ENCODE measurements at places on chromosomes 13 and 19.

DNA sequence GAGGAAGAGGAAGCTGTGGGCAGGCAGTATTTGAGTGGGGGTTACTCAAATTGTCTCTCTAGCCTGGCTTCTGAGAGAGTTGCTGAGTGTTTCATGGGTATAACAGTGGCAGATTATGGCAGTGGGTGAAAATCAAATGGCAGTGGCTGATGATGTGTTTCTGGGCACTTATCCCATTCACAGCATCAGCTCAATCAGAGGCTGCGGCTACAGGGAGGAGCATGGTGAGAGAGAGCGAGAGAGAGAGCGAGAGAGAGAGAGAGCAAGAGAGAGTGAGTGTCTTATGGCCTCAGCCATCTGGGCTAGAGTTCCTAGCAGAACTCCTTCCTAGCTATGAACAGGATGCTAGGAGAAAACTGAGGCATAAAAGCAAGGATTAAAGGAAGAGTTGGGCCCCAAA lies 178.9 kb downstream of the OLFM4 start:
- DNase-seq = no peak

DNA sequence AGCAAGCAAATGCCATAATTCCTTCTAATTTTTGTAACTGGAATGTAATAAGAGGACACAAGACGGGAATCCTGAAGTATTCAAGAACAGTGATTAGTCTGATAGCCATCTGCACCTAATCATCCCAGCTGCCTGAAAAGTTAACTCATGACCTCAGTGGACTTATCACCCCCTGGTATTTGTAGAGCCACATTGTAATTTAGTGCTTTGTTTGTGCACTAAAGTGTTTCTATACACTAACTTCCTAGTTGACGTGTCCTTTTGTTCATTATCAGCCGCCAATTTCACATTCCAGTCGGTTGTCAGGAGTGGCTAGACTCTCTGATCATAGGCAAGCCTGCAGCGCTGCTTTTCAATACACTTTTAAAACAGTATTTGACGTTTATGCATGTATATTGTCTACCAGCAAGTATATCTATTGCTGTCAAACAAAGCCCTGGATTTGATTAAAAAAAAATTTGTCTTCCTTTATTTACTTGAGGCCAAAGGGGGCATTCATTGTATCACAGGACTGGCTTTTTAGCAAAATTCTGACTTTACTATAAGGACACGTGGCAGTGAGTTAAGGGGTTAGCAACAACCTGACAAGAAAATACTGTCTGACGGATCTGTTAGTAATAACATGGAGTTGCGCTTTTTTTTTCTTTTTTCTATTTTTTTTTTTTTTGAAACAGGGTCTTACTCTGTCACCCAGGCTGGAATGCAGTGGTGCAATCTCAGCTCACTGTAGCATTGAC lies 10.4 kb upstream of the SOX21 start:
- DNase-seq = no peak

DNA sequence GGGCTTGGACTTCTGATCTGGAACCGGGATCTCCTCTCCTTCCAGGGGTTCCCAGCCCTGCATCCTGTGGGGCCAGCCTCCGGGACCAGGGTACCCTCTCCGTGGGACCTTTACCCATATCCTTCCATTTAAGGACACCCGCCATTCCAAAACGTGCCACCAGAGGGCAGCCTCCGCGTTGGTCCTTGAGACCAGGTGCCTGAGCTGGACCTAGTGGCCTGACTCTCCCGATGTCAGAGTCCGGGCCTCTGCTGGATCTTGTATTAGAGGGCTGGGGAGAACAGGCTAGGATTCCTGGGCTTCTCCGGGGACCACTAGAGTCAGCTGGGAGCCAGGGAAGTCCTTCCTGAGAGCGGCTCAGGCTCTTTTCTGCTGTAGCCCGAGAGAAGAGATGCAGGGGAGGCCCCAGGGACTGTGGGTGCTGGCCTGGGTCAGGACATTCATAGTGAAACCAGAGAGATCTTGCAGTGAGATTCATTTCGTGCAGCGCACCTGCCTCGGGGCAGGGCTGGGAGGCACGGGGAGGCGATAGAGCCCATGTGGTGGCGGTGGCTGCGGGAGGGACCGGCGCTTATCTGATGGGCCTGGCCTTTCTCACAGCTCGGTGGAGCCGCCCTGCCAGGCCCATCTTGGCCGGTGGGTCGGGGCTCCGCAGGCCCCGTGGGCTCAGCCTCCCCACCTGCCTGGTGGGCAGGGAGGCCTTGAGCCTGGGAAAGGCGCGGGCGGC lies 9.8 kb upstream of the SLC7A10 start:
- peak; percentile 76 for DNase-seq

GRCh38 chr19:7680606-7681339 lies at the start of gene TRAPPC5:
Gene TRAPPC5, plus strand, starts transcription at chr19:7680833. Its CDS starts 1,421 bp downstream, at chr19:7682254.
- DNase-seq = peak; percentile 83

GRCh38 chr19:15062036-15062435 lies 12.8 kb downstream of the CASP14 start:
- DNase-seq = no peak

GRCh38 chr13:73891805-73892204 lies 242.4 kb downstream of the KLF12 start:
- DNase-seq = no peak

DNA sequence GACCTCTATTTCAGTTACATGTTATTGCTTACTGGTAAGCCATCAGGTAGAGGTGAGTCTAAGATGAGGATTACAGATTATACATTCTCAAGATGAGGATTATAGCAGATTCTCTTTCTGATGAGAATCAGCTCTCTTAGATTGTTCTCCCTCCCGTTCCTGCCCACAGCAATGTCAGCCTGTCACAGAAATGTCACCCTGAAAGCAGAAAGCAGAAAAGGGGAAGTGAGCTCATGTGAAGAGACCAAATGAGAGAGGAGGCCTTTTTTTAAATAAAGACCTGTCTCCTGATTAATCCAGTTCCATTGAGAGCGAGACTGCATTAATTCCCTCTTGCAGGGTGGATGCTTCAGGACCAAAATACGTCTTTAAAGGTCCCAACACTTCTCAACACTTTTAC lies 445.6 kb downstream of the KCTD12 start:
- no peak for DNase-seq

GRCh38 chr13:53012707-53013106 lies 15.9 kb upstream of the OLFM4 start:
- no peak for DNase-seq

- peak; percentile 48 for DNase-seq
Observed at GRCh38 chr19:2587001-2587719, 111.2 kb downstream of the GADD45B start.

DNA sequence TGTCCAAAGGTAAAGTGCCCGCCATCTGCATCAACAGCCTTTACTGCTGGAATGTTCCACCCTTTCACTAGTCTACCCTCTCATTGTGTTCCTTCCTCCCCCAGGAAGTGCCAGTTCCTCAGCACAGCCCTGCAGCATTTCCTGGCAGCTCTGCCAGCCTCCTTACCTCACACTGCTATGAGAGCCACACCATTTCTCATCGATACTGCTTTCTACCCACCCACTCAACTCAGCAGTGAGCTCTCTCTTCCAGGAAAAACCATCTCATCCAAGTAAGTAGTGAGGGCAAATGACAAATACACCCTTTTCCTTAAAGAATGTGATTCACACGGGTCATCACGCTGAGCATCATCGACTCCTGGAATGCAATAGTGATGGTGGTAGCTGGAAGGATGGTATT lies 19.8 kb downstream of the UQCRFS1 start:
- no peak for DNase-seq

GRCh38 chr13:77724092-77724491 lies 26.6 kb downstream of the SLAIN1 start:
- DNase-seq = no peak

GRCh38 chr19:3047496-3048189 lies 14.7 kb downstream of the TLE5 start:
- DNase-seq = peak; percentile 83

- no peak for DNase-seq
Observed at GRCh38 chr13:113669755-113670341, 2.8 kb downstream of the GRK1 start.

GRCh38 chr13:27450921-27451471 lies 632 bp upstream of the MTIF3 start:
- DNase-seq = peak; percentile 52

GRCh38 chr19:29681422-29682235 lies 16.4 kb downstream of the PLEKHF1 start:
- DNase-seq = peak; percentile 26

- no peak for DNase-seq
Observed at GRCh38 chr13:42907745-42908144, 84.3 kb downstream of the EPSTI1 start.

GRCh38 chr13:101521371-101521770 lies 68.9 kb downstream of the ITGBL1 start:
- DNase-seq = no peak

DNA sequence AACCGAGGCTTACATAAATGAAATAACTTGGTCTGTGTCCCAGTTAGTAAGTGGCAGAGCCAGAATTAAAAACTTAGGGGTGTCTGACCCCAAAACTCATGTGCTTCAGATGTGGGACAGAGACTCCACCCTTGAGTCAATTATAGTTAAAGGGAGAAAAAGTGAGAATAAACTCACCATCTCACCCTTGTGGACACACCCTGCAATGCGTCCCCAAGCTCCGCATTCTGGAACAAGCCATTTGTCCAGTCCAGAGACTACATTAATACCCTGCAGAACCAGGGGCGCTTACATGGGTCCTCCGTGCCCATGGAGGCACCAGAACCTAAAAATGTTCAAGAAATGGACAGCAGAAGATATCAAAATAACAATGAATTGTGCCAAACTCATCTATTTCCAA lies 207.0 kb upstream of the ZNF507 start:
- DNase-seq = no peak

DNA sequence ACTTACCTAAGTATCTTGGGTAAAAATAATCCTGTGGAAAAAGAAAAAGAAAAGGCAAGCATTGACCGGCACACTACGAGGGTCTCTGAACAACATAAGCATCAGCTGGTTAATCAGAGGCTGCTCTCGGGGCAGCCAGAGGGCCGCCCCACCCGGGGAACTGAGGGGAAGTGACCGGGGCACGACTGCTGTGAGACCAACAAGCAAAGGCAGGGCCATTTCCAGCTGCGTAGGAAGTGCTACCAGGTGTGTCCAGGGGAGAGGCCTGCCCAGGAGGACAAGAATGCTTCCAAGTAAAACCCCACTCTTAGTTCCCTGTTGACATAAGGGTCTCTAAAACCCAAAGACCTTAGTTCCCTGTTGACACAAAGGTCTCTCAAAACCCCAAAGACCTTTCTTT lies 15.9 kb downstream of the GAS6 start:
- DNase-seq = no peak

- peak; percentile 72 for DNase-seq
Observed at GRCh38 chr19:45607071-45608029, 5.3 kb upstream of the GPR4 start.

- no peak for DNase-seq
Observed at GRCh38 chr19:46626446-46626845, 1.6 kb upstream of the PTGIR start.

DNA sequence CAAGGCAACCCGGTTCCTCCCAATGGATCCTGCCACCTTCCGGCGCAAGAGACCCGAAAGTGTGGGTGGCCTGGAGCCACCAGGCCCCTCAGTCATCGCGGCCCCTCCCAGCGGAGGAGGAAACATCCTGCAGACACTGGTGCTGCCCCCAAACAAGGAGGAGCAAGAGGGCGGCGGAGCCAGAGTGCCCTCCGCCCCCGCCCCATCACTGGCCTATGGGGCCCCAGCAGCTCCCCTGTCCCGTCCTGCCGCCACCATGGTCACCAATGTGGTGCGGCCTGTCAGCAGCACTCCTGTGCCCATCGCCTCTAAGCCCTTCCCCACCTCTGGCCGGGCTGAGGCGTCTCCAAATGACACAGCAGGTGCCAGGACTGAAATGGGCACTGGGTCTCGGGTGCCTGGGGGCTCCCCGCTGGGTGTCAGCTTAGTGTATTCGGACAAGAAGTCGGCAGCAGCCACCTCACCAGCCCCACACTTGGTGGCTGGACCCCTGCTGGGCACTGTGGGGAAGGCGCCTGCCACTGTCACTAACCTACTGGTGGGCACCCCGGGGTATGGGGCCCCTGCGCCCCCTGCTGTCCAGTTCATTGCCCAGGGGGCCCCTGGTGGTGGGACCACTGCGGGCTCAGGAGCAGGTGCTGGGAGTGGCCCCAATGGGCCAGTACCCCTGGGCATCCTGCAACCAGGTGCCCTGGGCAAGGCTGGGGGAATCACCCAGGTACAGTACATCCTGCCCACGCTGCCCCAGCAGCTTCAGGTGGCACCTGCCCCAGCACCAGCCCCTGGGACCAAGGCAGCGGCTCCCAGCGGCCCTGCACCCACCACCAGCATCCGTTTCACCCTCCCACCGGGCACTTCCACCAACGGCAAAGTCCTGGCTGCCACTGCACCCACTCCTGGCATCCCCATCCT lies 11.2 kb upstream of the PRR19 start:
- no peak for DNase-seq

DNA sequence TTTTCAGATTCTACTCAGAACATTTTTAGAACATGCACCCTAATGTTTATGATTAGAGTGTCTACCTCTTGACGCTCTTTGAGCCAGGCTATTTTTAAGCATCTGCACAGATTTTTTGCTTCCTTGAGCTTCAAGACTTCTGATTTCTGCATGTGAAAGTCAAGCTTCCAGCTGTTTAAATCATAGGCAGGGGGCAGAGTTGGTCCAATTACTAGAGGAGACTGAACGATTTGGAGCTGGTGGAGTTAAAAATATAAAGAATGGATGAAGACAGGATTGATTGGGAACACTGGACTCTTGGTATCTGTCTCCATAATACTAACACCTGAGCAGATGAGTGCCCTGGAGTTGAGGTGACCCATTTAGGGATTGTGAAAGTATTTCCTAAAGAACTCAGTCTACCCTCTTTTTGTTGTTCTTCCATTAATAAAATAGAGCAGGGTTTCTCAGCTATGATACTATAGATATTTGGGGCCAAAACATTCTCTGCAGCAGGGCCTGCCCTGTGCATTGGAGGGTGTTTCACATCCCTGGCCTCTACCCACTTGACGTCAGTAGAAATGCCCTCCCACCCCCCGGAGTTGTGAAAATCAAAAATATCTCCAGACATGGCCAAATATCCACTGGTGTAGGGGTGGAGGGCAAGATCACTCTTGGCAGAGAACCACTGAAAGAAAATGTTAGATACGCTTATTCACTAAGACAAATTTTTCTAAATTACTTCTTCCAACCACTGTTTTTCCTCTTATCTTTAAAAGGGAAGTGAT lies 160.1 kb downstream of the COG6 start:
- DNase-seq = peak; percentile 88

DNA sequence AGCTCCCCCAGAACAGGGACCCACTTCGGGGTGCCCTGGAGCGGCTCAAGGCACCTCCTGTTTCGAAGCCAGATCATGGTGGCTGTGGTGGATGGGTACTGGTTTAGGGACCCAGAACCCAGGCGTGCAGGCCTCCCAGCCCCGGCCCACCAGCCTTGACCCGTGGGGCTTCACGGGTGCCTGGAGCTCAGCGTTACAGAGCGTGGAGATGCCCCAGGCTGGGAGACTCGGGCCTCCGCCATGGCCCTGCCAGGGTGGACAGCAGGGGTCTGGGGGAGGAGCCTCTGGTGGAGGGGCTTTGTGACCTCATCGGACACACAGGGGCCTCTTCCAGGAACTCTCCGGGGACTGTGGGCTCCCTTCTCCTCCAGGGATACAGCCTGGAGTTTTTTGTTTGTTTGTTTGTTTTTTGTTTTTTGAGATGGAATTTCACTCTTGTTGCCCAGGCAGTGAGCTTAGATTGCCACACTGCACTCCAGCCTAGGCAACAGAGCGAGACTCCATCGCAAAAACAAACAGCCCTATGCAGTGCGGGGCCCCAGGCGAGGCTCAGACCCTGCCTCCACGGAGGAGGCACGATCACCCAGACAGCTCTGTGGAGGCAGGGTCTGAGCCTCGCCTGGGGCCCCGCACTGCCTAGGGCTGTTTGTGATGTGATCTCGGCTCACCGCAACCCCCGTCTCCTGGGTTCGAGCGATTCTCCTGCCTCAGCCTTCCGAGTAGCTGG lies at the start of gene GARIN5B:
Gene GARIN5B, minus strand, starts transcription at position 271 of the 727 bp plus-strand sequence. Its CDS starts 194 bp downstream, at position 77.
- DNase-seq = no peak

Data from choroid plexus epithelial cell (primary cell).